Activated T-cell treated with anti-CD3 and anti-CD28 coated beads for 4 hours (primary cell): ENCODE measurements at places on chromosomes 11 and 22.

DNA sequence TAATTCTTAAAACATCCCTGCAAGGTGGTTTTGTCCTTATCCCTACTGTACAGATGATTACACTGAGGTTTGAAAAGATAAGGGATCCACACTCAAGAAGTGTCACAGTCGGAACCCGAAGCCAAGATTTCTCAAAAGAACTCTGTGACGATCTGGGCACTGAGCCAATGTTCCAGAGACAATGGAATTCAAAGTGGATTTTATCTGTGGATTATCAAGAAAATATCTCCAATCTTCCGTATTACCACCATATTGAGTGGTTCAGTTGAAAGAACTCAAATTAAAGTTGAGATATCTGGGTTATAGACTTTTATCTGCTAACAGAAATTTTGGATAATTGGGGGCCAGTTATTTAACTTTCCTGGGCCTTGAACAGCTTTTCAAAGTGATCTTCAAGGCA, 100.0 kb upstream of the GRAMD1B start:
- no peak for DNase-seq

GRCh38 chr11:56509439-56509838, 18.3 kb upstream of the OR5M8 start:
- DNase-seq, result no peak

DNA sequence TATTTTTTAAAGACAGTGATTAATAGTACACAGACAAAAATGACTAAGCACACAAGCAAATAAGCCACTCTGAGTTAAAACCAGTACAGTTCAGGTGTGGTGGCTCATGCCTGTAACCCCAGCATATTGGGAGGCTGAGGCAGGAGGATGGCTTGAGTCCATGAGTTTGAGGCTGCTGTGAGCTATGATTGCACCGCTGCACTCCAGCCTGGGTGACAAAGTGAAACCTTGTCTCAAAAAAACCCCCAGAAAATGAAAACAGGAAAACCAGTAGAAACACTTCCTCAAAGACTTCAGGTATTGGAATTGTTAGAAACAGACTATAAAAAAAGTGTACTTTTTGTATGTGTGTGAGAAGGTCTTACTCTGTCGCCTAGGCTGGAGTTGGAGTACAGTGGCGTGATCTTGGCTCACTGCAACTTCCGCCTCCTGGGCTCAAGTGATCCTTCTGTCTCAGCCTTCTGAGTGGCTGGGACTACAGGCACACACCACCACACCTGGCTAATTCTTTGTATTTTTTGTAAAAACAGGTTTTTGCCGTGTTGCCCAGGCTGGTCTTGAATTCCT, 33.0 kb downstream of the PPP6R2 start:
- no peak for DNase-seq

DNA sequence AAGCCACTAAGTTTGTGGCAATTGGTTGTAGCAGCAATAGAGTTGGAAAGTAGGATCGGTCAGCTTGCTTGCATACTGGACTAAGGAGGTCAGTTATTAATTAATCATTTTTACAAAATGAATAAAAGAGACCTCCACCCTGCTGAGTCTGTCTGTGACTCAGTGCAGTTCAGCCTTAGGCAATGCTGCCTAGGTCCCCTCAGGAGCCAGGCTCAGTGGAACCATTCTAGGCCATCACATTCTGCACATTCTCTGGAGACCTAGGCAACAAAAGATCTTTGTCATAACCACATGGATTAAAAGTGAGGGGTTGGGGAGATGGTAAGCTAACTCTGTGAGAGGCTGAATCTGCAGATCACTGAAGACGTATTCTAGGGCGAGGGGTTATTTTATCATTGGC, 178.7 kb upstream of the CADM1 start:
- DNase-seq, result no peak

DNA sequence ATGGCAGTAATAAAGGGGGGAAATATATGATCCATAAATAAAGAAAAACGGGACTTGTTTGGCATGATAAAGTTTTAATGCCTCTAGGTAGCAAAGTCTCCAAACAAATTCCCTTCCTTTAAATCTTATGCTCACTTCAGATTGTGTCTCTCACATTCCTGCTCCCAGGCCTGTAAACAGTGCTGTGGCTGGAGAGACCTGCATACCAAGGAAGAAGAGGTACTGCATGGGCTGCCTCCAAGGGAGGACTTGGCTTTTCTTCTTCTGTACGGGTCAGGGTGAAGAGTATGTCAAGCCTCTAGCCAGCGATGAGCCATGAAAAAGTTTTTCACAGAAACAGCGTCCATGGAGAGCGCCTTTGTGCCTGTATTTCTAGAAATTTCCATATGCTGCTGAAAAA, 161.8 kb downstream of the KIRREL3 start:
- DNase-seq, result no peak

GRCh38 chr11:96736601-96737000, 346.8 kb downstream of the JRKL start:
- DNase-seq, result no peak

DNA sequence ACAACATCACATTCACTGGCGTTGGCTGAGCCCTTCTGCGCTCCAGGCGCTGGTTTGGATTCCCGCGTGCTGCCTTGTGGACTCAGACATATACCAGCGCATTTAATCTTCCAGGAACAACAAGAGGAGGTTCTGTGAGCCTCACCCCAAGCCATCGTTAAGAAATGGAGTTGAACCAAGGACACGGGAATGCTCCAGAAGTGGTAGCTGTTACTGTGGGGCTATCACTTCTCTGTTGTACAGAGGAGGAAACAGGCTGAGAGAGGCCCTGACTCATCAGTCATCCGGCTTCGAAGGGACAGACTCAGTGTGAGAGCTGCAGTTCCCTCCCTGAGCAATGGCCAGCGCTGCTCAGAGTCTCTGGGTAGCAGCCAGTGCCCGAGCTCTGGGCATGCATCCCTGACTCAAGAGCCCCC, 291.3 kb downstream of the TBC1D22A start:
- no peak for DNase-seq

- DNase-seq, result no peak
Measured at GRCh38 chr11:16114978-16115871, 241.1 kb downstream of the SOX6 start.

- DNase-seq, result no peak
Measured at GRCh38 chr22:28398981-28399380, 280.7 kb downstream of the TTC28 start.

- DNase-seq, result peak; percentile 75
Measured at GRCh38 chr11:65315204-65315865, 669 bp downstream of the CDC42EP2 start.

DNA sequence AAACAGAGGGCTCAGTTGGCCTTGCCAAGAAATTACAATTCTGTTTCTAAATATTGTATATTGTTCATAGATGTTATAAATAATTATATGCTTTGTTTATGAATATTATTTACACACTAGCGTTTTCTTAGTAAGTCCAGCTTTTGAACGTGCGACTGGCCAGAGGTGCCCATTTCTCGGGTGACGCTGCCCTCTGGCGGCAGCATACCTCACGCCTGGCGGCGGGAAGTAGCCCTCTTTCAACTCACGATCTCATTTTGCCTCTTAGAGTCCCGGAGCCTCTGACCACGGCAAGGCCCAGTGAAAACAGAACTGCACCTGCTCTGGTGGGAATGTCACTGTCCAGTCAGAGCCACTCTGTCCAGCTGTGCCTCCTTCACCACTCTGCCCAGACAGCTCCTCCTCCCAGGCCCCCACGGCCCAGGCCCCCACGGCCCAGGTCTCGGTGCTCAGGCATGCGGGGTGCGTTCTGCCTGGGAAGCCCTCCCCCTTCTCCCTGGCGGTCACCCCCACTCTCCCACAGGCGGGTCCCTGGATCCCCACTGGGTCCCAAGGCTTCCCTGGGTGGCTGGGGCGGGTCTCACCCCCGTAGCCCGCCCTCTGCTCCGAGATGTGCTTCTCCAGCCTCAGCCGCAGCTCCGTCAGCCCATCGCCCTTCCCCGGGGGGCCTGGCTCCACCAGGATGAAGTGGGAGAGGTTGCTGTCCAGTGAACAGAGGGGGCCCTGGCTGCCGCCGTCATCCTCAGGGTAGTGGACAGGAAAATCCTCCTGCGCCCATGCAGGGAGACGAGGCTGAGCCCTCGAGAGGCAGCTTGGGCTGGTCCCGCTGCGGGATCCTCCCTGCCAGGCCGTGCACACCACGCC, 19.3 kb downstream of the TSSC4 start:
- DNase-seq, result peak; percentile 36

- DNase-seq, result no peak
Measured at GRCh38 chr11:75852406-75853017, 37.5 kb downstream of the UVRAG start.

DNA sequence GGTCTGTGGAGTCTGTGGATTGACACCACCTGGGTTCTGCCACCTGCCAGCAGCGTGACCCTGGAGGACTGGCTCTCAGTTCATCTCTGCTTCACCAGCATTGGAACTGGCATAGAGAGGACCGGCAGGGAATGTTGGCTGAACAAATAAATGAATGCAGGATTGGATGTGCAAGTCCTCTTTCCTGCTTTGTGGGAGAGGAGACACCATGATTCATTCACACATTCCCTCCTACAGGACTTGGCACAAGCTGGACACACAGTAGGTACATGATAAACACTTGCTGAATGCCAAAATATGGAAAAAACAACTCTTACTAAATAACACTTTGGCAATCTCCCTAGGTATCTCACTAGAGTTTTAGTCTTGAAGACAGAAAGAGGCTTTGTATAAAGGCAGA, 116.6 kb upstream of the NARS2 start:
- DNase-seq, result no peak

DNA sequence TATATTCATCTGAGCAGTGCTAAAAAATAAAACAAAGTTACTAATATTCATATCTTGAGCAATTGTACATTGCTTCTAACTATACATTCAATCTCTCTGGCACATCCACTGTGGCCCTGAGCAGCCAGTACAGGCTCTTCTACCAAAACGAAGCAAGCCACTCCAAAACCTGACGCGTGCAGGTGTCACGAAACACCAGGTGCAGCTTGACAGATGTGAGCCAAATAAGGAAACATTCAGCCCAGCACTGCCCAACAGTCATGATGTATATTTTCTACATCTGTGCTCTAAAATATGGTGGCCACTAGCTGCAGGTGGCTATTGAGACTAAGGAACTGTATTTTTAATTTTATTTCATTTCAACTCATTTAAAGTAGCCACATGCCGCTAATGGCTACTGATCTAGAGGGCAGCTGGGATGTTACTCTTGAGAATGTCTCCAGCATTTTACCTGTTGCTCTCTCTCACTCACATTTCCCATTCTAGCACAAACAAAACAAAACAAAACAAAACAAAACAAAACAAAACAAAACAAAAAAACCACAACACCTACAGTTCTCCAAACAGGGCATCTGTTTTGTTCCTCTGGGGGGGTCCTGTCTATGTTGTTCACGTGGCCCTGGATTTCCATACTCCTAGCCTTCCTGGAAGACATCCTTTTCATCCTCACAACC, 77.7 kb downstream of the LARGE1 start:
- DNase-seq, result no peak

DNA sequence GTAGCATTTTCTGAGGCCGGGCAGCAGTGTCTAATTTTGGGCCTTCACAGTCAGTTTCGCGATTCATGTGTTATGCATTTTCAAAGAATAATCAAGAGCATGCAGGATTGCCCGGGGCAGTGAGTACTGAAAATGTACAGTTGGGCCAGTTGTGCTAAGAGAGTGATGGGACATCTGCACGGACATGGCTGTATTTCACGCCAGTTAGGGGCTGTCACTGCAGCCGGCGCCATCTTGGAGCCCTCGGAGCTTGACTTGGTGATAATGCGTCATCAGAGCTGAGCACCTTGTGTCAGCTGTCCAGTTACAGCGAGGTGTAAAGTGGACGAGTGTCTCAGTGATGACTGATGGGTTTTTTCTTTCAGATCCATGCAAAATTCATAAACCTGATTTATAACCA, 188.9 kb downstream of the TBC1D22A start:
- DNase-seq, result no peak

GRCh38 chr11:23233075-23233474, 372.8 kb upstream of the CCDC179 start:
- no peak for DNase-seq

DNA sequence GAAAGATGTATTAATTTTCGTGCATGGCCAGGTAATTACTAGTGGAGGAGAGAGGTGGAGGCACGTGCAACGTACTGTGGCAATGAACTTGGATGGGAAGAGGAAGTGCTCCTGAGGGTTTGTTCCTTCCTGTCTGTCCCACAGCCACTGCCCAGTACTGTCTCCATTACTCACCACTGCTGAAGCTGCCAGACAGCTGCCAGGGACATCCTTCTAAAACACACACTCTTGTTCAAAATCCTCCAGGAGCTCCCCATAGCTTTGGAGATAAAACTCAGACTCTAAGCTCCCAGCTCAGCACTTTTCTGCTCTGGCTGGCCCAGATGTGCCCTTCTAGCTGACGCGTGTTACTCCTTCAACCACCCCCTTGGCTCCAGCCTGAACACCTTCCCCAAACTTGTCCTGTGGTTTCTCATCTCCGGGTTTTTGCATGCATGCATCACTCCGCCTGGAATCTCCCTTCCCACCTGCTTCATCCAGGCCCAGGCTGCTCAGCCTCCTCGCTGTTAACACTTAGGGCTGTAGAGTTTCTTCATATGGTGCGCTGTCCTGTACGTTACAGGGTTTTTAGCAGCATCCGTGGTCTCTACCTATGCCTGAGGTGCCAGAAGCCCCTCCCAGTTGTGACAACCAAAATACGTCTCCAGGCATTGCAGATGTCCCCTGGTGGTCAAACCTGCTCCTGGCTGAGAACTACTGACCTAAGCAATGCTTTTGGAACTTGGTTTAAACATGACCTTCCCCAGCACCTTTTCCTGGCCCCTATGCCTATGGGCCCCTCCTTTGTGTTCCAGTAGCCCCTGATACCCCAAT, 69.5 kb downstream of the C11orf91 start:
- no peak for DNase-seq

DNA sequence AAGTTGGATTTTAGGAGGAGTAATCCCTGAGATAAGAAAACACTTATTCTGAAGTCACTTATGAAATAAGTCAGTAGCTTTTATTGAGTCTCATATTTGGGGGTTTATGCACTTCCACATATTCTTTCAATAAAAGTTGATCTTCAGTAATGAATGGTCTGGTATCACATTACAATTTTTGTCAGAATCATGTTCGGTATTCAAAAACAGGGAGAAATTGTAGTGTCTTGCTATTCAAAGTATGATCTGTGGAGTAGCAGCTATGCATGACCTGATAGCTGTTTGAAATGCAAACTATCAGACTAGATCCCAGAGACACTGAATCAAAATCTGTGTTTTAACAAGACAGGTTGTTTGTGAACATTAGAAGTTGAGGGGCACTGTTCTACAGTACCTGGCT, 857.6 kb downstream of the METTL15 start:
- no peak for DNase-seq

GRCh38 chr11:94295534-94295933, 8.8 kb upstream of the IZUMO1R start:
- no peak for DNase-seq

GRCh38 chr11:37786214-37786755, 1188.2 kb upstream of the RAG2 start:
- no peak for DNase-seq
